Dermis microvascular lymphatic vessel endothelial cell (primary cell): ENCODE measurements at places on chromosomes 2 and 18. TPM values are rescaled to one million over a fixed set of nuclear protein-coding genes. Genes with fewer than 3 reads are reported as not detected.

- no peak for DNase-seq
These were observed 91.9 kb downstream of the RTP5 start for GRCh38 chr2:241961454-241961853.

DNA sequence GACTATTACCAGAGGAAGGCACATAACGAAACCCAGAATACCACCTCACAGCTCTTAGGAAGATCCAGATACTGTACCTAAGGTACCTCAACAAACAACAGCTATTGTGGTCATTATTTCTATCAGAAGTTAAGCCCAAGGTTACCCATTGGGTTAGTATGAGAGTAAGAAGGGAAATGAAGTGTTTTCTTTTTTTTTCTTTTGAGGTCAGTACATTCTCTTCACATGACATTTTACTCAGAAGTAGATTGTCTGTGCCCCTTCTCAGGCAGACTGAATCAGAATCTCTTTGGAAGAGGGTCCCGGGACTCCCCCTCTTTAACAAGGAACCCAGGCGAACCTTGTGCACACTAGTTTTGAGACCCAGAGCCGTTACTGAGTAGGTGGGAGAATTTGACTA lies 233.7 kb upstream of the CXCR4 start:
- no peak for DNase-seq

The SCYGR4 gene
- total RNA-seq: not detected in 2 replicates

The SPTBN1 gene
- 450 and 659 TPM in 2 replicates for total RNA-seq

- DNase-seq: no peak
These were observed 44.1 kb downstream of the ACAA2 start for GRCh38 chr18:49769047-49769728.

DNA sequence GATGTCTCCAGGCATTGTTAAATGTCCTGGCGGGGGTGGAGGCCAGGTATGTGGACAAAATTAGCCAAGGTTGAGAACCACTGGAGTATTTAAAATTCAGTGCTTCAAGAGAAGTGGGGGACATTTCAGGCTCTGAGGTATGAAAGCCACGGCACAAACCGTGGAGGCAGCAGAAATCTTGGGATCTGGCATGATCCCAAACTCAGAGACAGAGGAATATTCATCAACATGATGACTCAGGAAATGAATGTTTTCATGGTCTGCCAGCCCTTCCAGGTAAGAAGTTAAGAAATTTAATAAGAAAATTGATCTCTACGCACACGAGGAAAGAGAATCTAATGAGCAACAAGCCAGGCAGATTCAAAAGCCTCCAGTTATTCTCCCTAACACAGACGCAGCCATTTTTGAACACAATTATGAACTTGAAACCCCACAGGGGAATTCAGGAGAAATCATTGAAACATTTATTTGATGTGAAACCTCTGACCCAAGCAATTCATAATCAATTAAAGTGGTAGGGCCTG lies 11.3 kb upstream of the GRP start:
- DNase-seq: no peak

DNA sequence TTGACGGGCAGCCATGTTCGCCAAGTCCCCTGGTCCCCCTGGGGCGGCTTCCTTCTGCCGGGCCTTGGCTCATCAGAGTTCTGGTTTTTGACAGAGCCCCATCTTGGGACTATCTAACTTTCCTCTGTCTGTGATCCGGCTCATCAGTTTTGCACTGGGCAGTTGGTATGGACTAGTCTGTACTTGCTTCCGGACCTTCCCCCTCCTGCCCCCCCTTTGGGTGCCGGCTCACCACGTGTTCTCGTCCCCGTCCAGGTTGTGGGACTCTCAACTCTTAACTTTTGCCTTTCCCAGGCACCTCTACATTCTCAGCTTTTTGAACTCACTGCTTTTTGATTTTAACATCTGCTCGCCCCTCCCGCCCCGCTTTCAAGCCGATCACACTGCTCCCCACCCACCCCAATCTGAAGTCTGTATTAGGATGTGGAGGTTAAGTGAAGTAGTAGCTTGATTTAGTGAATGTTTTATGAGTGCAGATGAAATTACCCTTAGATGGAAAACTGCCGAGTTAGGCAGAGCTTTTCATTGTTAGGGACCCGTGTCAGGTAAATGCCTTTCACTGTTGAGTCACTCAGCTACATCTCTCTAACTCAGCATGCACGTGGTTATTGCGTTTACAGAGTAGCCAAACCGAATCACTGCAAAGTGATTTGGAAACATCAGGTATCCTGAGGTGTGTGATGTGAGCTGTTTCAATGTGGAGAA lies 874 bp downstream of the WDR43 start:
- DNase-seq: peak; percentile 29

- DNase-seq: no peak
These were observed 88.7 kb upstream of the CXCR4 start for GRCh38 chr2:136206613-136207012.

The FAM161A gene
- total RNA-seq: 0.76 and 0.90 TPM in 2 replicates

DNA sequence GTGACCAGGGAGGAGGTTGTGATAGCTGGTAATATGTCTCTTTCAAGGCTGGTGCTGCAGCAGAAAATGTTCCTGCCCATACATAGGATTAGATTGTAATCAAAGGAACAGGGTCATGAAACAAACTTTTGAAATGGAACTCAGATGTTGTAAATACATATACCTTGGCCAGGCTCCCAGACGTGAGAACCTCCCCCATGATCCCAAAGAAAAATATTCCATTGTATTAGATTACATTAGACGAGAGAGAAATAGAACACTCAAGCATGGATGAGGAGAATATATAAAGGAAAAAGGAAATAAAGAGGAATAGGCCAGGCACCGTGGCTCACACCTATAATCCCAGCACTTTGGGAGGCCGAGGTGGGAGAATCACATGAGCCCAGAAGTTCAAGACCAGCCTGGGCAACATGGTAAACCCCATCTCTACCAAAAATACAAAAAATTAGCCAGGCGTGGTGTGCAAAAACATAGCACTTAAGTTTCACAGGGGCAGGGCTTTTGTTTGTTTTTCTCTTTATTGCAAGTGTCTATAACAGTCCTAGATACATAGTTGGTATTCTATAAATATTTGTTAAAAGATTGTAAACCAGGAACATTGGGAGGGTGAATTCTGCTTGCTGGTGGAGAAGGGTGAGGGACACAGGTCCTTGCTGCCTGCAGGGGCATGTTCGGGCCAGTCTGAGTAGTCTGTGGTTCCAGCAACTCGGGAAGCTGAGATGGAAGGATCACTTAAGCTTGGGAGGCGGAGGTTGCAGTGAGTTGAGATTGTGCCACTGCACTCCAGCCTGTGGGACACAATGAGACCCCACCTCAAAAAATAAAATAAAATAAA lies 52.8 kb downstream of the RPL37A start:
- peak; percentile 73 for DNase-seq
